ENCODE measurements at places on chromosomes 7 and 10.

DNA sequence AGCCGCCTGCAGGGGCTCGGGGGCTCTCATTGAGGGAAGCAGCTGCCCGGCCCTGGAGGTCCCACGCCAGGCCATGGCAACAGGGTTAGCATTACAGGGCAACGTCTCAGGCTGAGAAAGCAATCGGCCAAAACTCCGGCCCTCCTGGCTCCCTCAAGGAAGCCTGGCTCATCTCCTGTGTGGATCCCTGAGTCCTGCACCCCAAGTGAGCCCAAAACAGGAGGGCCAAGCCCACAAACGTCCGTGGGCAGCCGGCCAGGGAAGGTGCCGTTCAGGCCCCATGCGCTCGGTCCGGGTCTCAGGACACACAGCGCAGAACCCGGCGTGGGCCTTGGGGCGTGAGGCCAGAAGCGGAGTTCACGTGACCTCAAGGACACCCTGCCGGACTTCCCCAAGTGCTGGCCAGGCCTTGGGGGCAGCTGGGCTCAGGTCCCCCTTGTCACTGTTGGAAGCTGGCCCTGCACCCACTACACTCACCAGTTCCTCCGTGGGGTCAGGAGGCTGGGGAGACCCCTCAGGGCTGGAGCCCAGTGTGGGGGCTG lies 8.0 kb upstream of the PWWP2B start:
- no peak for DNase-seq

- DNase-seq = no peak
Observed at GRCh38 chr7:1703871-1704810, 34.1 kb downstream of the ELFN1 start.

GRCh38 chr7:128692623-128693270 lies 20.7 kb downstream of the GARIN1A start:
- DNase-seq = no peak

DNA sequence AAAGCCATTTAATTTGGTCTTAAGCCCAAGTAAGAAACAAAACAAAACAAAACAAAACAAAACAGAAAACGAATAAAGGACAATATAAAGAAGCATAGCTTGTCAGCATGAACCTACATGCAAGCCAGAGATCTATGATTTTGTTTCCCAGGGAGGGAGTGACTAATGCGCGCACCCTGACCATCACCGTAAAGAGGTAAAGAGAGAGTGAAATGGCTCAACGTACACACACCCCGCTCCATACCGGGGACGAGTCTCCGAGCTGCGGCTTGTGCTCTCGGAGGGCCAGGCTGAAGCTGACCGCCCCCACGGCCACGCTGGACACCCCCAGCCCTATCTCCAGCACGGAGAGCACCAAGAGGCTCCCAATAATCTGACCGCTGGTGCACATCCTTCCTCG lies 1.1 kb downstream of the TMEM196 start:
- DNase-seq = no peak

DNA sequence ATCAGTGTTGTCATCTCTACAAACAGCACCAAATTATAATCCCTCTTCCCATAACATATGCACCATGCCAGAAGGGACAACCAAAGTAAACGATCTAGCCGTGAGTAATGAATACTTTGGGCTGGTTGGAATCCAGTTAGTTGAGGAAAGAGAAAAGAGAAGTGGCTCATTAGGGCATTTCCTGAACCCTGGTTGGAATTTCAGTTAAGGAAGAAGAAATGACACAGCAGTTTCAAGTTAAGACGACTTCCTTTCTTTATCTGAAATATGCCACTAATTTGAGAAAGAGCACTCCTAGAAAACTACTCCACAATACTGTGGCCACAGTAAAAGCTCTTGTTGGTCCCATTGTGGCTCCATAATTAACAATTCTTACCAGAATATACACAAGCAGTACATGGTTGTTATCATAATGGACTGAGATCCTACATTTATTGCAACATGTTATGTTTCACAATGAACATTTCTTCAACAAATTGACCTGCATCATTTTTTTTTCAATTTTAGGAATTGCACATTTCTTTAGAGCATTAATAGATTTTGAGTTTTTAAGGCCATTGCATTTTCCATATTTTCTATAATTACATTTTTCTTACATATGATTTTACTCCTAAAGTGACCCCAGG lies at the start of gene TFEC:
TSS of gene TFEC (minus strand) at position 113 of the 626 bp plus-strand sequence. CDS start 46,322 bp downstream, outside the sequence.
- DNase-seq = no peak

GRCh38 chr10:128697437-128697836 lies 571.2 kb upstream of the MKI67 start:
- no peak for DNase-seq

DNA sequence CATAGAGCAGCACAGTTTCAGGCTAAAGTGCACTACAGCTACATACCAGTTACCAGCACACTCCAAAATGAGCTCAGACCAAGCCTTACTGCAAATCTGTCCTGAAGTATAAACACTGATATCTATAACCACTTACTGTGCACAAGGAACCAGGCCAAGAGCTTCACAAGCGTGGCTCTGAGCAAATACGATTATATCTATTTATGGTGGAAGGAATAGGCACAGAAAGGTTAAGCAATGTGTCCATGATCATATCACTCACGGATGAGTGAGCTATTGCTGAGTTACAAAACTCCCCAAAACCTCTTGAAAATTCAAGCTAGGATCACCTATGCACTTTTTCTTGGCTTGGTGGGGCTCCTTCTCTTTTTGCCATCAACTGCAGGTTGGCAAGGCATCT lies 84.9 kb downstream of the GPAM start:
- DNase-seq = no peak

DNA sequence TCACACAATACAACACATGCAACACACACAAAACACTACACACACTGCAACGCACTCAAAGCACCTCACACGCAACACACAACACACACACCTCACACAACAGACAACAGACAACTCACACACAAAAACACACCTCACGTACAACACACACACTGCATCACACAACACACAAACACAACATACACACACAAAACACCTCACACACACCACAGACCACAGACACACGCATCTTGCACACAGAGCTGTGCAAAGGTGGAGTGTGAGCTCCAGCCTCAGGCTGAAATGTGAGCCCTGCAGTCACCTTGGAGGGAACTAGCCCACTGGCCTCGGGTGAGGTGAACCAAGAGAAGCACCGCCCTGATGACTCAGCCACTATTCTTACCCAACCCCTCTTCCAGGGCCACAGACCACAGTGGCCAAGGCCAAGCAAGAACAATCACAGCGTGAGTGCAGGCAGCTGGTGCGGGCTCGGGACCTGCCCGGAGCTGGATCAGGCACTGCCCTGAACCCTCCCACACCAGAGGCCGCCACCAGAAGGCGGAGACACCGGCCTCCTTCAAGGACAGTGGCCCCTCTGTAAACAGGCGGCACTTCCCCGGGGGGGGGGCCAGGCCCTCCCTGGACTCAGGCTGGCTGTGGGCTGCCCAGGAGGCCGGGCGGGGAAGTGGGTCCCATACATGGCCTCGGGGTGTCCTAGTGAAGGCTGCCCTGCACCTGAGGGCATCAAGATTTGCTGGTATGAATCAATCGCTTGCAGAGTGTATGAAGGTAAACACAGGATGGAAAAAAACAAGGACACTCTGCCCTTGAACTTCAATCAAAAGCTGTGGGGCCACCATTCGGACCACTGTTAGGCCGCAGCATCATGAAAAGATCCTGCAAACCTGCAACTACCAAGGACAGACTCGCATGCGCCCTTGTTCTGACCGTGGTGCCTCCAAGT lies 106.7 kb downstream of the TNS3 start:
- DNase-seq = peak; percentile 80

GRCh38 chr10:101273330-101273729 lies 44.1 kb upstream of the LBX1 start:
- no peak for DNase-seq
